Stimulated activated CD8-positive, alpha-beta memory T cell treated with anti-CD3 and anti-CD28 coated beads, Interleukin-7, amount 100 ng/mL, for 24 hours (primary cell): ENCODE measurements at places on chromosomes 6 and 20.

DNA sequence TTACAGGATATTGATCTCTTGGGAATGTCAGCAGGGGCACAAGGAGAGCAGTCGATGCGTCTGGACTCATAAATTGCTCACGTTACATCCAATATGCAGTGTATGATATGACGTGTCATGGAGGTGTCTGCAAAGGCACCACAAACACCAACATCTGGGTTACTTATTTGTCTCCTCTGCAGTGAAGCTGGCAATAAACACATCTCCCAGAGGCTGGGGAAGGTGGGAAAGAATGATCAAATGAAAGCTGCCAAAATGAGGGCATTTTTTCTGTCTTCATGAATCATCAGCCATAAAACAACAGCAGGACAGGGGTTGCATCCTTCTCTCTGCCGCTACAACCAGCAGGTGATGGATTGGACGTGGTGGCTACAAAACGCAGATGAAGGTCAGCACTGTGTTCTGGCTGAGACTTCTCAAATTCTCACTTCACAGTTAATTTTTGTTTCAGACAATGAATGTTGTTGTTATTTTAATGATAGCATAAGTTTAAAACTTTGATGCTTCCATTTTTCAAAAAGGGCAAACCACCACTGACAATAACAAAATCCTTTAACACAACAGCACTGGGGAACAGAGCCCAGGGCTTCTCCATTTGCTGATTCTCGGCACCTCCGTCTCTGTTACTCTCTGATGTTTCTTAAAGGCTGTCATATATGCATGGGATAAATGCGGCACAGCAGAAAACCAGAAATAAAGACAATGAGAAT, 47.5 kb downstream of the ERMARD start:
- no peak for DNase-seq

DNA sequence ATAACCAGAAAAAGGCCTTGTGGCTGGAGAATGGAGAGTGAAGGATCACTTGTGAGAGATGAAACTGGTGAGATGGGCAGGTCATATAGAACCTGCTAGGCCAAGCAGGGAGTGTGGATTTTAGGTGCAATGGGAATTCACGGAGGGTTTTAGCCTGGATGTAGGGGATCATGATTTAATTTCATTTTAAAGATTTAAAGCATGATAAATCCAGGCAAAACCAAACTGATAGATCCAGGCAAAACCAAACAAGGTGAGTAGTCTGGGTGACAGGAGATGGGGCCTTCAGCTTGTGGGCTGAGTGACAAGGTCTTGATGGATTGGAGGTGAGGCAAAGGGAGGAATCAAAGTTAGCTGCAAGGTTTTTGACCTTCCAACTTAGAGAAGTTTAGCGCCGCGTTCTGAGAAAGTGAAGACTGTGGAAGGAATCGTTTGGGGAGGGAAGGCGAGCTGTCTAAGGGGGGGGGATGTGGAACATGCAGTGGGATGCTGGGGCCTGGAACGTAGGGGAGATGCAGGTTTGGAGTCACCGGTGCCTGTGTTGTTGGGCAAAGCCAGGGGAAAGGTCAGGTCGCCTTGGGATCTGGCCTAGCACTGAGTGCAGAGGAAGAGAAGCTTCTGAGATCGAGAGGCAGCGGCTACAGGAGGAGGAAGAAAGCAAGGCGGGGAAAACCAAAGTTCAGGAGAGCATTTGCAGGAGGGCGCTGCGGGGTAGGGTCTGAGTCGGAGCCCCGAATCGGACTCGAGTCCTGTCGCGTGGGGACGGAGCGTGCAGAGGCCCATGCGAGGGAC, 1.3 kb upstream of the PLCG1 start:
- DNase-seq: no peak

- DNase-seq: no peak
Measured at GRCh38 chr6:142693441-142693840, 251.5 kb downstream of the HIVEP2 start.

DNA sequence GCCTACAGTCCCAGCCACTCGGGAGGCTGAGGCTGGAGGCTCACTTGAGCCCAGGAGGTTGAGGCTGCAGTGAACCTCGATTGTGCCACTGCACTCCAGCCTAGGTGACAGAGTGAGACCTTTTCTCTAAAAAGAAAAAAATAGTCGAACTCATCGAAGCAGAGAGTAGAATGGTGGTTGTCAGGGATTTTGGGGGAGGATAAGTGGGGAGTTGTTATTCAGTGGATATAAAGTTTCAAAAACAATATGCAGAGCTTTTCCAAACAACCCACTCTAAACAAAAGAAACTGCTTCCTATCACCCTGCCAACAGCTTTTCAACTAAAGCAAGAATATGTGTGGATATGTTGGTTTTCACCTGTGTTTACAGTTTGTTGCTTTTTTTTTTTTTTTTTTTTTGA, 11.6 kb upstream of the MAK start:
- DNase-seq: no peak

GRCh38 chr6:163866192-163866591, 451.7 kb downstream of the QKI start:
- DNase-seq: no peak

DNA sequence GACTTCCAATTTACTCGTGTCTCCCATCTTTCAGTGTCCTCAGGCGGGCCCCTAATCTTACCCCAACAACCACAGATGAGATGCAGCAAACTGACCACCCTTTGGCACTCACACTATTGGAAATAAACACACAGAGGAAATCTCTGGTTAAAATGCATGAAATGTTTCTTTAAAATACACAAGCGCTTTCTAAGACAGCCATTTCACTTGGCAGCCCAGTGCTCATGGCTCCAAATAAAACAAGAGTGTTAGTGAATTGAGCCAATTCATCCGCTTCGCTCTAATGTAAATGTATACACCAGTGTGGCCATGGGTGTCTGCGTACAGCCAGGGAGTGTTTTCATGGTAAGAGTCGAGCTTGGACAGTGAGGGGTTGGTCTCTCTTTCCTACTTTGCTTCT, 282.9 kb downstream of the CLIC5 start:
- DNase-seq: no peak

DNA sequence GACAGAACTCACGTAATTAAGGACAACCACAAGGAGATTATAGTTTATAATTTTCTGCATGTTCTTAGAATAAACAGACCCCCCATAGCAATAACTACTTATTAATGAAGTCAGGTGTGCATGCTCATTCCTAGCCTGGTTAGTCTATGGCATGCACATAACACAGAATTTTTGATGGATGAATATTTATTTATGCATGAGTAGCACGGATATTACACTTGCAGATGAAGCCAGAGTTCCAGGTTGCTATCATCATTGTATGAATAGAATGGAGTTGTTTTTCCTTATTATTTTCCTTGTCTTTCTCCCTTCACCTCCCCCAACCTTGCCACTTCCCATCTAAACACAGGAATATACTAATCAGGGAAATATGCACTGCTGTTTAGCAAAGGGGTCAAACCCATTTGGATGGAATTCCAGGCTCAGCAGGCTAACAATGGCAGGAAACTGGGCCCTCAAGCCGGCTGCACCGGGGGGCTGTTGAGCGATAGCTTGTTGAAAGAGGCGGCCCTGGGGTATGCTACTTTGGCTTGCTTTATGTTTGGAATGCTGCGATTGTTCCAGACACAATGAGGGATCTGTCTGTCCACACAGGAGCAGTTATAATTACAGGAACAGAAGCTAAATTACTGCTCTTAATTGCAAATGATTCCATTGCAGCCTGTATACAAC, 112.6 kb downstream of the TMEM170B start:
- DNase-seq: no peak

DNA sequence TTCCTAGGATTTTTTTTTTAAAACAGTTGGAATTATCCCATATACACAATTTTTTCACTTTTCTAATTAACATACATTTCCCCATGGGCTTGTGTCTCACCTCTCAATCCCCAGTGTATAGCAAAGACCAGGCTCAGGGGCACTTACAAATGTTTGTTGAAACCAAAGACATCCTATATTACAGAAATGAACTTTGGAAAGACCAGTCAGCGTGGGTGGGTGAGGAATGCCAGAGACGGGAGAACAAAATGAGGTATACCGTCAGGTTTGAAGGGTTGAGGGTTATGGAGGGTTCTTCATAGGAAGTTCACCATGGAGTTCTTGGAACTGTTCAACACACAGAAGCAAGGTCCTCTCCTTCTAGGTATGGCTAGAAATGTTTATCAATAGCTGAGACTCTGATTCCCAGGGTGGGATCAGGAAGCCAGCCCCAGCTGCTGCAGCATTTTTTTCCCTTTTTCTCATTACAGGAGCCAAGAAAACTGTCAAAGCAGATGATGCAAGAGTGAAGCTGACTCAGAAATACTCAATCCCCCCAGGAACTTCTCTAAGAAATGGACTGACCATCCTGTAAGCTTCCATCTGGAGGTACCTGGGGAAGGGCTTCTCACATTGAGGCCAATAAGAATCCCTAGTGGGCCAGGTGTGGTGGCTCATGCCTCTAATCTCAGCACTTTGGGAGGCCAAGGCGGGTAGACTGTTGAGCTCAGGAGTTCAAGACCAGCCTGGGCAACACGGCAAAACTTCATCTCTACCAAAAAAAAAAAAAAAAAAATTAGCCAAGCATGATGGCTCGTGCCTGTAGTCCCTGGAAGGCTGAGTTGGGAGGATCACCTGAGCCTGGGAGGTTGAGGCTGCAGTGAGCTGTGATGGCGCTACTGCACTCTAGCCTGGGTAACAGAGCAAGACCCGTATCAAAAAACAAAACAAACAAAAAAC, 15.9 kb upstream of the TBC1D20 start:
- no peak for DNase-seq

DNA sequence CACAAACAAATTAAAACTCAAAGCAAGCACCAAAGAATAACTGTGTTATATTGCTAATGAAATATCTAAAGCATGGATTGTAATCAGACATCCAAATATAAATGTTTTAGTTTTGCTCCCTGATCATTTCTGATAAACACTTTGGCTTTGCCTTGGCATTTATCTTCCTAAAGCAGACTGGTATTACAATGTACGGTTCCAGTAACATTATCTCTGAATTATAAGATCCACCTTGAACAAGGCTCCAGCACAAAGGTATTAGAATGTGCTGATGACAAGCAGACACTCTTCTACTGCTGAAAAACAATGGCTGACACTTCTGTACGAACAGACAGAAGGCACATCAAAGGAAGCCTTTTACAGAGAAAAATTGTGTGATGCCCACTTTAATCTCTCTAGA, 74.6 kb downstream of the INSM1 start:
- no peak for DNase-seq

- no peak for DNase-seq
Measured at GRCh38 chr6:146590492-146590891, 8.3 kb upstream of the ADGB start.

- DNase-seq: no peak
Measured at GRCh38 chr6:159739341-159739740, 12.0 kb downstream of the WTAP start.

DNA sequence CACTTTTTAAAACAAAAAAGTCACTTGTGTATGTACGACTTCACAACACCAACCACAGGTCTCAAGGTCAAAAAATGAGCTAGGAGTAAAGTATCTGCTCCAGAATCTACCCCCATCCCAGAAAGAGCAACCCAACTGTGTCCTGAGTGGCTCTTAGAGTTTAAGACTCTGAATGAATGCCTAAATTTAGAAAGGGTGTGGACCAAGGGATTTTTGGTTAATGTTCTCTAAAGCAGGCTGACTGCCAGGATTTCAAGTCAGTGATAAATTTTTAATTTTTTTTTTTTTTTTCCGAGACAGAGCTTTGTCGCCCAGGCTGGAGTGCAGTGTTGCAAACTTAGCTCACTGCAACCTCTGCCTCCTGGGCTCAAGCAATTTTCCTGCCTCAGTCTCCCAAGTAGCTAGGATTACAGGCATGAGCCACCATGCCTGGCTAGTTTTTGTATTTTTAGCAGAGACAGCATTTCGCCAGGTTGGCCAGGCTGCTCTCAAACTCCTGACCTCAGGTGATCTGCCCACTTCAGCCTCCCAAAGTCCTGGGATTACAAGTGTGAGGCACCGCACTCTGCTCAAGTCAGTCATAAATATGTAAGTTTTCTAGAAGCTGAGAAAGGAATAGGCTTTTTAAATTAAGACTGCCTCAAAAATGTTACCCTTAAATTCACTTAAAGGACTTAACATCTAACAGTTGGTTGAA, 20.2 kb downstream of the STAU1 start:
- DNase-seq: no peak

DNA sequence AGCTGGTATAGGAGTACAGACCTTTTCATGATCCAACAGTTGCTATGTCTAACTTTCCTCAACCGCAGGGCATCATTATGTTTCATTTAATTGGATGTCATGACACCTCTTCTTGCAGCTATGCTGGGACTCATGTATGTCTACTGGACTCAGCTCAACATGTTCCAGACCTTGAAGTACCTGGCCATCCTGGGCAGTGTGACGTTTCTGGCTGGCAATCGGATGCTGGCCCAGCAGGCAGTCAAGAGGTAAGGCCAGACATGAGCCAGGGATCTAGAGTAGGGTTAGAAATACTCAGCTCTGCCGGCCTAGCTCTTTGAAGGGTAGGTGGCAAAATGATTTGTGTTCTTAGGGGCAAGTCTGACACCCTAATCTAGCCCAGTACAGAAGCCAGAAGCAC, 25.2 kb downstream of the GHRH start:
- no peak for DNase-seq

- no peak for DNase-seq
Measured at GRCh38 chr6:101689156-101689555, 295.6 kb downstream of the GRIK2 start.

GRCh38 chr6:84752118-84752850, 12.1 kb downstream of the TBX18 start:
- no peak for DNase-seq

DNA sequence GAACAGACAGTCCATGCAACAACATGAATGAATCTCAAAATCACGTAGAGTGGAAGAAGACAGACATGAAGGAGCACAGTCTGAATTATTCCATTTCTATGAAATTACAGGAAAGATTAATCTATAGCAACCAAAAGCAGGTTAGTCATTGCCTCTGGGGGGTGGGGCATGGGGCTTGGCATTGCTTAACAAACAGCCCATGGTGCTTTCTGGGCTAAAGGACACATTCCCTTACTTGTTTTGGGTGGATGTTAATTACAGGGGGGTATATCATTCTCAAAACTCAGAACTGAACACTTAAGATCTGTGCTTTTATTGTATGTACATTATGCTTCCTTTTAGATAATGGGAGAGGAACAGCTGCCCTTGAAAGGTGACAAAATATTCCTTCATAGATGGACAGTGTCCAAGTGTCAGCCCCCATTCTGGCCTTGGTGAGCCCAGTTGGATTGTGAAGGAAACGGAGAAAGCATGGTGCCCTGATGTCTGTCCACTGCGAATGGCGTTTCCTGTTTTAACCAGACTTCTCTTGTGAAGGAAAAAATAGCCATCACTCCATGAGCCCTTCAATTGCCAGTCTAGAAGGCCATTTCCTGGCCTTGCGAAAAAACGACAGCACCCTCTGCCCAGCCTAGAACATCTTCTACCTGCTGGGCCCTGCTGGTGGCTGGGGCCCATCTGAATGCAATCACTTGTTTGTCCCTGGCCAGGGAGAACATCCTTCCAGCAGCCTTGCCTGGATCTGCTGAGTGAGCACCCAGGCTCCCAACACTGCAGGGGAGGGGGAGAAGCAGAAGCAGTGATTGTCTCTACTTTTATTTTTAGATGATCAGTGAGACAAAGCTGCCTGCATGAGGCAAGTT, 179.7 kb downstream of the BCAS1 start:
- DNase-seq: no peak

- DNase-seq: no peak
Measured at GRCh38 chr6:96760153-96760687, 77.1 kb downstream of the GPR63 start.
